ENCODE measurements at places on chromosomes 3 and 15.

DNA sequence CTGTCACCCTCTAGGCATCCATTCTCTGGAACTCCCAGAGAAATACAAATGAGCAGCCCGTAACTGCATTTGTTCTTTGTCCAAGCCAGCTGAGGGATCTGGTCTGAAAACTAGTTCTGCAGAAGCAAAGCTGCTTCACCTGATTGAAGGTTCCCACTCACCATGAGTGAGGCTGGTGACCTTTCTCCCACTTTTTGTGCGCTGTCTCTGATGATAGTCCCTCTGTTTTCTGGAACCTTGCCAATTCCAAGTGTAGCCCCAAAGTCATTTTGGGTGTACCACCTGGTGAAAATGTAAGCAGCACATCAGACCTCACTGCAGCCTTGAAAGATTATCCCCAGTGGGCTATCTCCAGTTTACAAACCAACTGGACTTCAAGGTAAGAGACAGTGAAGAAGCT is 39.4 kb upstream of the BFSP2 start:
- no peaks in the 10 kb centered on the region for H3K36me3 ChIP-seq
- no peaks in the 10 kb centered on the region for H3K4me1 ChIP-seq
- H3K27ac ChIP-seq, result no peak overlapping the region
- DNase-seq, result no peak
- H3K27me3 ChIP-seq, result no peaks in the 10 kb centered on the region
- H3K4me3 ChIP-seq, result no peak overlapping the region

DNA sequence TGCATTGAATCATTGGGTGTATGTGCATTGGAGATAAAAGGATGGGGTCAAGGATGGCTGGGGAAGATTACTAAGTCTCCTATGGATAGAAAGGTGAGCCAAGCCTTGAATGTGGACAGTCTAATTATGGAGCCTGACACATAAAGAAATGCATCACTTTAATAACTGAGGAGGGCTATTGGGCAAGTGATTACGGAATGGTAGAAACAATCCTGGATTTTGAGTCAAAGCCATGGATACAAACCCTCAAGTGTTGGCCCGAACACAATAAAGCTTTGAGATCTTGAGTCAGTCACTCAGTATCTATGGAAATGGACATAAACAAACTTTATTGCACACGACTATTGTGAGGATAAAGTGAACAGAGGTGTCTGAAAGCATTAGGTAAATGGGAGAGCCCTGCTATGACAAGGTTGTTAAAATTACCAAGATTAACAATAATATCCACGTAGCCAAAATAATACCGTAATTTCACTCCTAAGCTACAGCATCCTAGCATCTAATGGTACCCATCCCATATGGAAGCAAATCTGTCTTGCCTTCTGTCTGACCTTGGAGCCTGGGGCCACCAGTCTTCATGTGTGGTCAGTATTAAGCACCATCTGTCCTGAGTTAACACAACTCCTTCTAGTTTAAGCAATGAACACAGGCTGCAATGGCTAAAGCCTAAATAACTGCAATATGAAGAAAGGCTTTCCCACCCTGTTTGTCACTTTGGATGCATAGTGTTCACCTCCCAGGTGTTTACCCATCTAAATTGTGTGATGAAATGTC is 136.9 kb upstream of the PRICKLE2 start:
- no peaks in the 10 kb centered on the region for H3K36me3 ChIP-seq
- H3K27me3 ChIP-seq, result no peaks in the 10 kb centered on the region
- DNase-seq, result no peak
- H3K4me1 ChIP-seq, result no peaks in the 10 kb centered on the region
- H3K4me3 ChIP-seq, result no peak overlapping the region
- no peak overlapping the region for H3K27ac ChIP-seq

- peaks cover 3% of the 10 kb centered on the region for H3K4me1 ChIP-seq
- H3K36me3 ChIP-seq, result no peaks in the 10 kb centered on the region
- H3K27me3 ChIP-seq, result peaks cover 67% of the 10 kb centered on the region
- H3K27ac ChIP-seq, result no peak overlapping the region
- H3K4me3 ChIP-seq, result peak overlapping the region; percentile 23
Observed at GRCh38 chr15:96321639-96322535, 8.6 kb upstream of the NR2F2 start.

DNA sequence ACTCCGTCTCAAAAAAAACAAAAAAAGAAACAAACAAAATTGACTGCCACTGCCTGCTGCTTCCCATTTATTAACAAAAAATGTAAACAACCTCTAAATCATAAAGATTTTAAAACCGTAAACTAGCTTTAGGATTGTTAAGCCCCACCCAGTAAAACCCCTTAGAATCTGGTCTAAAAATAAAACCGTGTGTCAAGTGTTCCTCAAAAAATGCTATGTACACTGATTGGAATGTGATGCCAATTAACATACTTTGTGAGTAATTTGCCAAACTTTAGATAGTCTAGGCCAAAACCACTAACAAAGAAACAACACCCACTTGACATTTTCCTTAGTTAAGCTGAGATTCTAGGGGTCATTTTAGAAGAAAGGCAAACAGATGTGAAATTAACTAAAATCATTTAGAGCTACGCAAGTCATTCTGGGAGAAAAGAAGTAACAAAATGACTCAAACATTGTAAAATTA is 5.3 kb downstream of the RAF1 start:
- H3K4me1 ChIP-seq, result no peaks in the 10 kb centered on the region

DNA sequence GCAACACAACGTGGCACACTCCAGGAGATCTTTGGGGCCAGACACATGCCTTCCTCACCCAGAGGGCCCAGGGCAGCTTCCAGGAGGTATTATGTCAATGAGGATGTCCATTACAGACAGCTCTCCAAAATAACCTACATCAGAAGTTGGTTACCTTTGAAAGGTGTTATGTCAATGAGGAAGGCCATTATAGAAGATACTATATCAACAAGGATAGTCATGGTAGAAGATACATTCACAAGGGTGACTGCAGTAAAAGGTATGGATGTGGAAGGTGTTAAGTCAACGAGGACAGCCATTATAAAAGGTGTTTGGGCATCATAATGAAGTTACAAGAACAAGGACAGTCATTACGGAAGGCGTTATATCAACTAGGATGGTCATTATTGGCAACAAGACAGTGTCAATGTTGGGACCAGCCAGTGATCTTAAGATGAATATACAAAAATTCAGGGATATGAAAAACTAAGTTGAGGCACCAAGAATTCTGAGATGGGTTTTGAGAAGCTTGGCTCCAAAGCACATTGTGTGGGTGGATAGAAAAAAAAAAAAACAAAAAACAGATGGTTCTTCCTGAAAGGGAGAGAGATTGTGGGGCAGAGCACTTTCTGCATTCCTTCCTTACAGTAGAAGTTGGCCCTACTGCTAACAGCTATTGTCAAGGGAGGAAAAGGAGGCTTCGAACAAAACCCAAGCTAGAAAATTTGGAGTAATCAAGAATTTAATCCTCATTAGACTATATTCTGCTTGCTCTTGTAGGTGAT is 11.2 kb downstream of the CDCP1 start:
- no peaks in the 10 kb centered on the region for H3K27me3 ChIP-seq

DNA sequence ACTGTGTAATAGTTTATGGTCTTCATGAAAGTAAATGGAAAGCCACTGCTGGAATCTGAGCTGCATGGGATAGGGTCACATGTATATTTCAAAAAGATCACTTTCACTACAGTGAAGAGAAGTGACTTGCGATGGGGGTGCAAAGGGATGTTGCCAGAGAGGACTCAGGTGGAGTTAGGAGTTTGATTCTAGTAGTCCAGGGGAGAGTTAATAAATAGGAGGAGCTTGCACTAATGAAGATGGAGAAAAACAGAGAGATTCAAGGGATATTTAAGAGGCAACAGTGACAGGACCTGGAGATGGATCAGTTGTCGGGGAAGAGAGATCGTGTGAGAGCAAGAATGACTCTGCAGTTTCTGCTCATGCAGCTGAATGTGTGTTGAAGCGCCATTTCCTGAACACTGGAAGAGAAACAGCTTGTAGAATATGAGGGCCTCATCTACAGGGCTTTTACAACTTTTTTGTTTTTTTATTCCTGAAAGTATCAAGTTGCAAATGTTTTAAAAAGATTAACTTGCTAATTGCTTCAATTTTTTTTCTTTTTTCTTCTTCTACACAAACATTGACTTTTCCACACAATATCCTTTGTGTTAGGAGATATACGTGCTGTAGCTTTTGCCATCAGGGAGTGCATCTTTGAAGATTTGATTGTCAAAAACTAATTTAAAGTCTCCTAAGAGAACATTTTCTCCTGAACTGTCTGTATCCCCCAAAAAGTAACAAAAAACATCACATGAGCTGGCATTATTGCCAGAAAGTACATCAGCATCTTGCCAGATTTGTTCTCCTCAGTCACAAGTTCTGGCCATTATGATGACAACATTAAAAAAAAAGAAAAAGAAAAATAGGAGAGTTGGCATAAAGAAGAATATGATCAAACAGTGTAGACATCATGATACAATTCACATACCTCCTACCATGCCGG is 37.5 kb downstream of the SETMAR start:
- no peak for DNase-seq
- no peak overlapping the region for H3K4me3 ChIP-seq
- H3K27me3 ChIP-seq, result no peaks in the 10 kb centered on the region
- H3K27ac ChIP-seq, result no peak overlapping the region
- H3K36me3 ChIP-seq, result no peaks in the 10 kb centered on the region
- H3K4me1 ChIP-seq, result no peaks in the 10 kb centered on the region

GRCh38 chr3:46987743-46988401 is 8.4 kb downstream of the NBEAL2 start:
- no peaks in the 10 kb centered on the region for H3K27me3 ChIP-seq
- no peak overlapping the region for H3K27ac ChIP-seq
- H3K4me3 ChIP-seq, result no peak overlapping the region

DNA sequence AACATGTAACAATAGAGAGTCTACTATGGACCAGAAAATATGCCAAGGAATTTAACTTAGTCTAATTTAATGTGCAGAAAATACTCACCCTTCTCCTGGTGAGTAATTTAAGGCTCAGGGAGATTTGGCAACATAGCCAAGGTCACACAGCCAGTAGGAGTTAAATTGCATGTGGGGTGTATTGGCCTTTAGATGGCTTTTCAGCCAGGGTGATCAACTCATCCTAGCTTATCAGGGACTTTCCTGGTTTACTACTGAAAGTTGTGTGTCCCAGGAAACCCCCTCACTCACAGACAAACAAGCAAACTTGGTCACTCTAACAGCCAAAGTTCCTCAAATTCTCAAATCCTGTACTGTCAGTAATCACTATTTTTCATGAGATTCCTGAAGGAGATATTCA is 2.6 kb upstream of the SLC9A9 start:
- H3K4me3 ChIP-seq, result no peak overlapping the region
- H3K4me1 ChIP-seq, result no peaks in the 10 kb centered on the region
- no peaks in the 10 kb centered on the region for H3K36me3 ChIP-seq
- no peak for DNase-seq
- H3K27me3 ChIP-seq, result no peaks in the 10 kb centered on the region
- no peak overlapping the region for H3K27ac ChIP-seq

GRCh38 chr15:80747317-80748053 is 31.7 kb upstream of the CEMIP start:
- no peak overlapping the region for H3K4me3 ChIP-seq
- H3K27me3 ChIP-seq, result no peaks in the 10 kb centered on the region
- no peaks in the 10 kb centered on the region for H3K36me3 ChIP-seq

GRCh38 chr3:66858656-66859381 is 139.3 kb upstream of the KBTBD8 start:
- peak; percentile 48 for DNase-seq
- H3K27me3 ChIP-seq, result no peaks in the 10 kb centered on the region
- no peaks in the 10 kb centered on the region for H3K36me3 ChIP-seq

GRCh38 chr3:179146911-179147513 is 1.1 kb upstream of the PIK3CA start:
- H3K4me3 ChIP-seq, result peak overlapping the region; percentile 89
- no peaks in the 10 kb centered on the region for H3K36me3 ChIP-seq
- DNase-seq, result no peak

DNA sequence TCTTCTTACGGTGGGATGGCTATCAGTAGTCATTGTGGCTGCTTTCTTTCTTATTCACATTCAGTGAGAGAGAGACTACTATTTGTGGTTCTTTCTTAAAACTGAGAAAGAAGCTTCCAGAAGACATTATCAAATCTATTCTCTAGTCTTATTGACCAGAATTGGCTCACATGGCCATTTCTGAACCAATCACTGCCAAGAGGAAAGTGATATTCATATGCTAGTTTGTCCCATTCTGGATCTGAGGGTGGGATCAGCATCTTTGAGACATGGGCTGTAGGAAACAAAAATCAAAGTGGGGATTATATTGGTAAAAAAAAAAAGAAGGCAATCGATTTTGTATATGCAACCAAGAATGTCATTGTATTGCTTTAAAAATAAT is 106.4 kb upstream of the RASGRP1 start:
- H3K4me1 ChIP-seq, result peaks cover 3% of the 10 kb centered on the region
- H3K27ac ChIP-seq, result no peak overlapping the region
- H3K36me3 ChIP-seq, result no peaks in the 10 kb centered on the region
- no peak for DNase-seq

DNA sequence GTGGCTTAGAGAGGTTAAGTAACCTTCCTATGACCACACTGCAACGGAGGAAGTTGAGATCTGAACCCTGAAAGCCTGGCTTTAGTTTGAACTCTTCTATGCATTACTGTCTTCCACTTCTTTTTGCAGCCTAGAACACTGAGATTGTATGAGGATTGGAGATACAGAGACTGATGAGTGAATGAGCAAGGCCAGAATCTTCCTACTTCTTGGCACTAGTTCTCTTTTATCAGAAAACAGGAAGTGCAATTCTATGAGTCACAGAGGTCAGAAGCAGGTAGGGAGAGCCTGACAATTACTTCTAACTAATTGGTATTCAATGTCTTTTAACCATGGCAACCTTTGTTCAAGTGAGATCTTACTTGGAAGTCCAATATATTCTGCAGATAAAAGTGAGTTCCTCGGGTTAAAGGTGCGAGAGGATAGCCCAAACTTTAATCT is 219.0 kb downstream of the SHQ1 start:
- no peak for DNase-seq
- H3K27me3 ChIP-seq, result no peaks in the 10 kb centered on the region
- H3K36me3 ChIP-seq, result no peaks in the 10 kb centered on the region
- H3K4me3 ChIP-seq, result no peak overlapping the region
- H3K4me1 ChIP-seq, result peaks cover 3% of the 10 kb centered on the region
- no peak overlapping the region for H3K27ac ChIP-seq

DNA sequence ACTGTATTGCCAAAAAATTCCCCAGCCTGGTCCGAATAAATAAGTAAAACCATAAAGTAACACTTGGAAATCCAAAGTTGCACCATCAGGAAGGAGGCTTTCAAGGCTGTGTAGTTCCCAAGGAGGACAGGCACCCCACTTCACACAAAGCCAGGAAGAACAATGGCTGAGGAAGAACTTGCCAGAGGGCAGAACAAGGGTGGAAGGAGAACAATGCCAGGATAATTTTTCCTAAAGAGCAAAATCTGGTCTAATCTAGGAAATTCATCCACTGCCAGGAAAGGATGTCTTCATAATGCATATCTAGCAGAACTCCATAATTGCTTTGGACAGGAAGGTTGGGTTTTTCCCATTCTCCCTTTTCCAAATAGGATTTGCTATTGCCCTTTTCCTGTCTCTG is 15.7 kb upstream of the ARID3B start:
- H3K27me3 ChIP-seq, result no peaks in the 10 kb centered on the region
- H3K4me1 ChIP-seq, result no peaks in the 10 kb centered on the region
- no peak overlapping the region for H3K4me3 ChIP-seq
- DNase-seq, result no peak
- H3K27ac ChIP-seq, result no peak overlapping the region
- H3K36me3 ChIP-seq, result no peaks in the 10 kb centered on the region

Measured in iPS DF 6.9 (cell line).